Cerebellum (tissue), 4 donors: ENCODE measurements at places on chromosomes 13 and 19. TPM values are rescaled to one million over a fixed set of nuclear protein-coding genes. Genes with fewer than 3 reads are reported as not detected.

LILRB1 gene
- 0.54 TPM for total RNA-seq

EPS8L1 gene
- total RNA-seq, result 2.1 TPM

SERPINE3 gene
- total RNA-seq, result 0.27 TPM

NTF4 gene
- total RNA-seq, result not detected

CPAMD8 gene
- total RNA-seq, result 11.9 TPM

SUGT1 gene
- total RNA-seq, result 59.7 TPM
